ENCODE measurements at places on chromosomes 4 and X. TPM values are rescaled to one million over a fixed set of nuclear protein-coding genes. Genes with fewer than 3 reads are reported as not detected.

- H3K4me1 ChIP-seq = no peaks in the 10 kb centered on the region
- DNase-seq = no peak
- no peak overlapping the region for H3K4me3 ChIP-seq
- no peak overlapping the region for H3K27ac ChIP-seq
- no peaks in the 10 kb centered on the region for H3K27me3 ChIP-seq
Observed at GRCh38 chr4:138611721-138612120, 369.6 kb upstream of the SLC7A11 start.

DNA sequence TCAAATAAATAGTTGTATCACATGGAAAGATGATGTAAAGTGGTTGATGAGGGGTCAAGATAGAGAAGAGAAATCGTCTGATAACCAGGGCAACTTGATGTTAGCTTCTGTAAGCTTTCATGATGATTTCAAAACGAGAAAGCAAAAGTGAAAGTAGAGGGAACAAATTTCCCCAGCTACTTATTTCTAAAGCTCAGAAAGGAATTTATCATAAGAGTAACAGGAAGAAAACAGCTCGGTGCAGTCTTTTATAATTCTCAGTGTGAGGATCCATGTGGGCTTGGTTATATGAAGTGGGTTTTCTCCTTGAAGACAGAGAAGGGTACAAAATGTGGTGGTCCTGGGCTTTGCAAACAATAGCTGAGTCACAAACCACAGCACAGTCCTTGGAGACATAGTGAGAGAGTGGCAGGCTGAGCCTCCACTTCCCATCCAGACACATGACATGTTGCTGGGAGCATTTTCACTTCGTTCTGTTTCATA is 32.1 kb upstream of the GLRA2 start:
- H3K27ac ChIP-seq = no peak overlapping the region
- H3K36me3 ChIP-seq = no peaks in the 10 kb centered on the region
- no peak overlapping the region for H3K4me3 ChIP-seq
- no peaks in the 10 kb centered on the region for H3K4me1 ChIP-seq
- DNase-seq = no peak
- H3K27me3 ChIP-seq = peaks cover 4% of the 10 kb centered on the region

DNA sequence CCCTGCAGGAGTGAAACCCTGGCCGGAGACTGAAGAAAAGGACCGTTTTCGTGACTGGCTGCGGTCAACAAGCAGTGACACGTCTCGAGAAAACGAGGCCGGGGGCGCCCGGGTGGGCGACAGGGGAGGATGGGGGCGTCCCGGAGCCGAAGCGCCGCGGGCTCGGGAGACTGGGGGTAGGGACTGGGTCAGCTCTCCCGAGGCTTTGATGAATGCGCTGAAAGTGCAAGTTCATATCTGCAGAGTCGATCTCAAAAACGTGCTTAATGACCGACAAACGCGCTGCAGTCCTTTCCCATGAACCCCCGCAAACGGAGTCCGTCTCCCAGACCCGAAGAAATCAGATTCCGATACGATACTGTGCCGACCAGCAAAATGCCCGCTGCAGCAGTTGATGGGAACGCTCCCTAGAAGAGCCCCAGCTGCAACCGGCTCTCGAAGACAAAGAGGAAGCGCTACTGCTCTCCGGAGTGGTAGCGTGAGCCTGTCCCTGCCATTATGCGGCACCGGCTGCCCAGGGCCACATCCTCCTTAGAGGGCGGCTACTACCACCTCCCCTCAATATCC is 806 bp upstream of the CD99L2 start:
- H3K27me3 ChIP-seq = no peaks in the 10 kb centered on the region
- H3K4me1 ChIP-seq = no peaks in the 10 kb centered on the region
- peak overlapping the region; percentile 32 for H3K4me3 ChIP-seq
- peak; percentile 1 for DNase-seq

DNA sequence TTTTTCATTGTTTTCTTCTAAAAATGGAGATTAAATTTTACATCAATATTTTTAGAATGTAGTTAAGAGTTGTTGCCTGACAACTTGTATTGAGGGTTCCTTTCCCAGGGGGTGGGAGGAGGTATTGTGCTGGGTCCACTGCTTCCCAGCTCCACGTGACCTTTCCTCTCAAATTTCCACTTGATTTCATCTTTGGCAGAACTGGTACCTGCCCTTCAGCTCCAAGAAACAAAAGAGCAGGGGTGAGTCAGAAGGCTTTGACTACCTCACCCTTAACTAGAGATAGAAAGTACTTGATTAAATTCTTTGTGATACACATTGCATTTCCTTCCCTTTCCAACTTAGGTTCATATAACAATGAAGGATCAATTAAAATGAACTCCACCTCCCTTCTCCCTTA is 19.7 kb downstream of the TRIM2 start:
- no peak overlapping the region for H3K4me3 ChIP-seq
- no peaks in the 10 kb centered on the region for H3K36me3 ChIP-seq
- H3K27ac ChIP-seq = no peak overlapping the region
- H3K27me3 ChIP-seq = no peaks in the 10 kb centered on the region

DNA sequence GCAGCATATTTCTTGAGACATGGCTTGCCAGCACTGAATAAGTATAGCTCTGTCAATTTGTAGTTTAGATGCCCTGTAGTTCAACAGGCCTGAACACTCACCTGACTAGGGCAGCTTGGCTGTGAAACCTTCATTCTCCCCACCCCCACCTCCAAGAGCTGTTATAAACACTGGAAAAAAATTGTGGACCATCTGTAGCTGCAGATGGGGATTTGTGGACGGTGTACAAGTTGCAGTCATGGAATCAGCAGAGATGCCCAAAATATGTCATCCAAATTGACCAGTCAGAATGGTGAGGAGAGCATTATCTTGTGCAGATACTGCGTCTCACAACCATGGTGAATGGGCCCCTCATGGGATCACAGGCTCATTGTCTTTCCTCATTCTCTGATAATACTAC is 76.2 kb upstream of the PAQR3 start:
- H3K4me3 ChIP-seq = no peak overlapping the region
- no peak overlapping the region for H3K27ac ChIP-seq
- no peaks in the 10 kb centered on the region for H3K27me3 ChIP-seq
- no peaks in the 10 kb centered on the region for H3K4me1 ChIP-seq
- H3K36me3 ChIP-seq = no peaks in the 10 kb centered on the region

- H3K27ac ChIP-seq = no peak overlapping the region
- H3K27me3 ChIP-seq = no peaks in the 10 kb centered on the region
- no peak for DNase-seq
- H3K36me3 ChIP-seq = no peaks in the 10 kb centered on the region
Observed at GRCh38 chr4:64625438-64625837, 216.2 kb upstream of the TECRL start.

DNA sequence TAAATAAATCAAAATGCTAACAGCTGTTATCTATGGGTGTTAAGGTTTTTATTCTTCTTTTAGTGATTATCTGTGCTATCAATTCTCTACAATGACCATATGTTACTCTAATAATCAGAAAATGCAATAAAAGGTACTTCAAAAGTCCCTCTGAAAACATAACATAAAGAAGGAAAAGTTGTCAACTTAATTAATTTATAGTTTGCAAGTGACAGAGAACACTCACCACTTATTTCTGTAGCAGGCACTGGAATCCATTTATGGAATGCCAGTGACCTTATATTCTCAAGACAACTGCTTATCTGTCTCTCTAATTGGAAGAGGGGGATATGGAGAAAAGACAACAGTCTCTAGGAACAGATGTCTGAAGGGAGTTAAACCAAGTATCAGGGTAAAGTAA is 25.6 kb upstream of the PLS3 start:
- H3K27ac ChIP-seq = no peak overlapping the region
- no peak overlapping the region for H3K4me3 ChIP-seq
- no peaks in the 10 kb centered on the region for H3K36me3 ChIP-seq
- DNase-seq = no peak
- H3K27me3 ChIP-seq = peaks cover 9% of the 10 kb centered on the region

- H3K27ac ChIP-seq = no peak overlapping the region
- H3K36me3 ChIP-seq = no peaks in the 10 kb centered on the region
- no peak for DNase-seq
Observed at GRCh38 chrX:34341258-34341657, 209.1 kb upstream of the FAM47A start.

- no peak overlapping the region for H3K4me3 ChIP-seq
- no peaks in the 10 kb centered on the region for H3K36me3 ChIP-seq
- DNase-seq = no peak
- H3K27ac ChIP-seq = no peak overlapping the region
- H3K27me3 ChIP-seq = no peaks in the 10 kb centered on the region
Observed at GRCh38 chr4:149223659-149224058, 592.0 kb downstream of the IQCM start.

DNA sequence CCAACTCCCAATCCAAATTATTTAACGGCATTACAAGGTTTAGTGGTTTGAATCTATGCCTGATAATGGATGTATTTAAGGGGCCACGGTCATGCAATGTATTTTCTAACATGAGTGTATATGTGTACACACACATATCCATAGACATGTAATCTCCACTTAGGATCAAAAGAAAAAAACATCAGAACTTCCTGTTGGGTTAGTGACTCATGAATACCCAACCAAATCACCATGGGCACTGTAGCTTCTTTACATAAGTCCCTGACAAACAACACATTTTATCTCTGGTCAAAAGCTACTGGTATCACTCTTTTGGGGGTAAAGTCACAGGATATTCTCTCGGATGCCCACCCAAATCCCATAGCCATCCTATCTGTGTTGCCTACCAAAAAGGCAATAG is 36.5 kb upstream of the TFDP3 start:
- no peaks in the 10 kb centered on the region for H3K36me3 ChIP-seq
- H3K27me3 ChIP-seq = peaks cover 6% of the 10 kb centered on the region
- no peak overlapping the region for H3K4me3 ChIP-seq

GRCh38 chrX:39653691-39654090 is 444.1 kb downstream of the BCOR start:
- no peak overlapping the region for H3K4me3 ChIP-seq
- no peaks in the 10 kb centered on the region for H3K27me3 ChIP-seq

- peak overlapping the region; percentile 64 for H3K27ac ChIP-seq
- no peak overlapping the region for H3K4me3 ChIP-seq
- no peaks in the 10 kb centered on the region for H3K27me3 ChIP-seq
- peak; percentile 61 for DNase-seq
Observed at GRCh38 chr4:69823481-69824186, 36.3 kb downstream of the SULT1E1 start.

- no peaks in the 10 kb centered on the region for H3K27me3 ChIP-seq
- no peaks in the 10 kb centered on the region for H3K4me1 ChIP-seq
- H3K27ac ChIP-seq = no peak overlapping the region
- H3K36me3 ChIP-seq = no peaks in the 10 kb centered on the region
Observed at GRCh38 chrX:124736553-124737270, 390.3 kb downstream of the SH2D1A start.

DNA sequence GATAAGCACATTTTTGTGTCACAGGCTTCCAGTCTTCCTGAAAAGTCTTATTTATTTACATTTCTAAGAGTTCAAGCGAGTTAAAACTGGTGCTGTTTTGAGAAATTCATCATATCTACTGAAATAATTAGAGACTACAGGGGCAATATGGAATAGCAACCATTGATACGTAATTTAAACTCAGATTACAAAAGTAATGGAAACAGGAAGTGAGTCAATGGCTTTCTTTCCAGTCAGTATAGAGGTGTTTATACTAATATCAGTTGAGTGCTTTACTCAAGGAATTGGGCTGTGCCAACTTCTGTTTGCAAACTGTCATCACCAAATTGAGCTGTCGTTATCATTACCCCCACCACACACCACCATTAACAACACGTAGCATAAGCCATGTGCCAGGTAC is 222.7 kb downstream of the COL25A1 start:
- H3K4me1 ChIP-seq = no peaks in the 10 kb centered on the region
- no peak overlapping the region for H3K27ac ChIP-seq
- no peak overlapping the region for H3K4me3 ChIP-seq
- no peaks in the 10 kb centered on the region for H3K27me3 ChIP-seq
- no peak for DNase-seq
- no peaks in the 10 kb centered on the region for H3K36me3 ChIP-seq

DNA sequence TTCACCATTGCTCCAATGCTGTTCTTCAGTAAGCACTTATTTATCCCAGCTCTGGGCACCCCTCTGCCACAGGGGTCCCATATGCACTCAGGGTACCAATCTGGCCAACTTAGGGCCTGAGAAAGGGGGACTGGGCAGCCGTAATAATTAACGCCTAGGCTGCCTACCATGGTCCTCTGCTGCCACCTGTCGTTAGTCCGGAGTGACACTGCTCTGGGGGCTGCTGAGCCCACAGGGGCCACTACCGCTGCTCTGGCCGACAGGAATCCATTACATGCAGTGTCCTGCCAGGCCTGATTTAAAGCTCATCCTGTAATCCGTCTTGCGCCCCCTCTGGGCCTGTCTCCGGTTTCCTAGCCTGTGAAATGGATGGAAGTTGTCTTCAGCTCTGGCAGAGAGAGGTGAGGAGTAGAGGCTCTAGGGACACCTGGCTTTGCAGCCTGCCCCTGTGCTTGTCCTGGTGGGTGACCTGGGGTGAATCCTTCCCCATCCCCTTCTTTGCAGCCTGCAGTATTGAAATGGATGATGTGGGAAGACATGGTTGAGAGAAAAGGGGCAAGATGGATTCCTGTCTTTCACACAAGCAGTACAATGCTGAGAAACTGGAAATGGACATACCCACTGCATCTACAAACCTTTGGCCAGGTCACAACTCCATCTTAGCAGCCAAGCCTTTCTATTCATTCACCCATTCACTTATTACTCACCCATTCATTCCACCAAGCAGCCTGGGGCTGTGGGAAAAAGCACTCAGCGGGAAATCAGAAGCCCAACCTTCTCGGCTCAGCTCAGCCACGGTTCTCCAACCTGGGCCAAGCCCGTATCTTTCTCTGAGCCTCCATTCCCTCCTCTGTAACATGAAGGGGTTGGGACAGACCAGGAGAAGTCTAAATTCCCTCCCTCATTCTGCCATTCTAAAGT is 116.3 kb upstream of the NALF2 start:
- H3K27me3 ChIP-seq = peaks cover 31% of the 10 kb centered on the region
- H3K36me3 ChIP-seq = no peaks in the 10 kb centered on the region

DNA sequence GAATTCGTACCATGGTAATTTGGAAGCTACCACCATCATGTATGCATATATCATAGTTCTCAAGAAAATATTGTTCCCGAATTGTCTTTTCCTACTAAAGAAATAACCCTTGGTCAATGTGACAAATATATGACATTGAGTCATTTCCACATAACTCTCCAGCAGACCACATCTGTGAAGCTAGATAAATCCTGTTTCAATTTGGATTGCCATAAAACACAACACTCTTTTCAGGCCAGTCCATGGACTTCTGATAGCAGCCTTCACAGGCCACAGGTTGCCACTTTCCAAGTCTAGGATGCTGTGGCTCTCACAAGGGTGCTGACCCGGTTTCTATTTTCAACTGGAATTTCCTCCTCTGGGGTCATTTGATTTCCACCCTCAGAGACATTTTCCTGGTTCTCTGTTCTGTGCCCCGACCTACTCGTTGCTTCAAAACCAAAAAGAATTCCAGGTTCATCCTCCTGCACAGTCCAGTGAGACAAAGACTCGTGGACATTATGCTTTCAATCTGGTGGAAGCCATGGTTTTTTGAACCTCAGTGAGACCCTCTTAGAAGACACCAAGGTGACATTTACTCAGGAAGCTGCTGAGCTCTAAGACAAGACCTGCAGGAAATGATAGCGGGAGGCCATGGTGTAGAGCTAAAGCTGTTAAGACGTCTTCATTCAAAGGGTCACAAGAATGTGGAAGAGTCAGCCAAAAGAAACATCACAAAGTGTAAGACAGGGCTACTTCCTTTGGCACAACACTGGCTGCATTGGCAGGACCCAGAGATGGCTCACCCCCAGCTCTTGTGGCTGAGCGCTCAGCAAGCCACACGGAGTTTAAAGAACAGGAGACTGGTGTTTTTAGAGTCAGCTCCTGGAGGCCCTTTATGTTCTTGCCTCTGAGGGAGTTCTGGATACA is 119.8 kb downstream of the AMELX start:
- H3K4me1 ChIP-seq = no peaks in the 10 kb centered on the region
- H3K27me3 ChIP-seq = no peaks in the 10 kb centered on the region
- no peak for DNase-seq
- no peak overlapping the region for H3K27ac ChIP-seq

Gene FRG2
- not detected for total RNA-seq

Gene MAML3
- 6.8 TPM for total RNA-seq

Gene PPEF2
- not detected for total RNA-seq

Gene CXXC4
- total RNA-seq = 2.9 TPM

Gene SMS
- total RNA-seq = 19.5 TPM

Gene SHROOM4
- 0.46 TPM for total RNA-seq

Gene GLRA2
- total RNA-seq = not detected

Data from pancreas (tissue), 10 donors.